Progenitor cell of endocrine pancreas (in vitro differentiated cells): ENCODE measurements at places on chromosomes 13 and 19. TPM values are rescaled to one million over a fixed set of nuclear protein-coding genes. Genes with fewer than 3 reads are reported as not detected.

The FGF22 gene
- 0.43 and 0.49 TPM in 2 replicates for total RNA-seq

The CAPN12 gene
- total RNA-seq, result 4.1 and 5.0 TPM in 2 replicates

The NOVA2 gene
- 0.44 and 0.53 TPM in 2 replicates for total RNA-seq

The KCNRG gene
- 1.3 and 2.2 TPM in 2 replicates for total RNA-seq

The NLRP11 gene
- not detected in 2 replicates for total RNA-seq

The ZNF836 gene
- total RNA-seq, result 30.2 and 32.6 TPM in 2 replicates

The KLK1 gene
- total RNA-seq, result not detected in 2 replicates

The C19orf73 gene
- 1.3 and 1.5 TPM in 2 replicates for total RNA-seq

The ONECUT3 gene
- total RNA-seq, result 41.9 and 42.9 TPM in 2 replicates

- H3K4me1 ChIP-seq, result peaks cover 8% of the 10 kb centered on the region
- no peak overlapping the region for H3K4me3 ChIP-seq
- no peak for DNase-seq
- H3K27ac ChIP-seq, result no peak overlapping the region
- H3K27me3 ChIP-seq, result peaks cover 8% of the 10 kb centered on the region
- no peaks in the 10 kb centered on the region for H3K36me3 ChIP-seq
Measured at GRCh38 chr13:76764916-76765315, 121.3 kb downstream of the KCTD12 start.

GRCh38 chr13:25733696-25734435 lies 317.9 kb downstream of the SHISA2 start:
- H3K27me3 ChIP-seq, result peaks cover 9% of the 10 kb centered on the region
- no peak overlapping the region for H3K4me3 ChIP-seq
- peaks cover 29% of the 10 kb centered on the region for H3K4me1 ChIP-seq
- no peak for DNase-seq

GRCh38 chr13:44312834-44313551 lies 60.6 kb upstream of the SERP2 start:
- no peak overlapping the region for H3K4me3 ChIP-seq
- peaks cover 26% of the 10 kb centered on the region for H3K27me3 ChIP-seq
- no peak for DNase-seq
- no peaks in the 10 kb centered on the region for H3K36me3 ChIP-seq

DNA sequence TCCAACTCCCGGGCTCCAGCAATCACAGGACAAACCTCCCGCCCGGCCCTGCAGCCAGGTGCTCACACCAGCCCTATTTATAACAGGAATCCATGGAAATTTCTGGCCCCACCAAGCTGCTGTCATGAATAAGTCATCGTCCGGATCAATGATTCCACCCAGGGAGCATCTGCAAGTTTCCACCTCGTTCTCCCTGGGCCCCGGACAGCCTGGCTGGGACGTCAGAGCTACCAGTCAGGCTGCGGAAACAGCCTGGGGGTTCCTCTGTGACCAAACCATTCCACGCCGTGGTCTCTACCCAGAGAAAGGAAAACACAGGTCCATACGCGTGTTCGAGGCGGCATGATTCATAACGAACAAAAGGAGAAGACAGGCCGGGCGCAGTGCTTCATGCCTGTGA lies 20.7 kb upstream of the PTBP1 start:
- H3K4me3 ChIP-seq, result no peak overlapping the region
- DNase-seq, result no peak
- H3K36me3 ChIP-seq, result peaks cover 1% of the 10 kb centered on the region
- no peak overlapping the region for H3K27ac ChIP-seq
- H3K27me3 ChIP-seq, result no peaks in the 10 kb centered on the region

GRCh38 chr19:30916238-30916637 lies 433.0 kb downstream of the TSHZ3 start:
- H3K4me1 ChIP-seq, result peaks cover 8% of the 10 kb centered on the region
- no peak overlapping the region for H3K4me3 ChIP-seq
- no peak for DNase-seq

- no peak overlapping the region for H3K4me3 ChIP-seq
- no peak overlapping the region for H3K27ac ChIP-seq
- peaks cover 8% of the 10 kb centered on the region for H3K4me1 ChIP-seq
Measured at GRCh38 chr13:103272770-103273169, 206.6 kb upstream of the SLC10A2 start.

GRCh38 chr13:73715114-73715910 lies 418.9 kb downstream of the KLF12 start:
- H3K4me3 ChIP-seq, result no peak overlapping the region
- no peaks in the 10 kb centered on the region for H3K27me3 ChIP-seq
- peaks cover 16% of the 10 kb centered on the region for H3K36me3 ChIP-seq
- no peak overlapping the region for H3K27ac ChIP-seq

DNA sequence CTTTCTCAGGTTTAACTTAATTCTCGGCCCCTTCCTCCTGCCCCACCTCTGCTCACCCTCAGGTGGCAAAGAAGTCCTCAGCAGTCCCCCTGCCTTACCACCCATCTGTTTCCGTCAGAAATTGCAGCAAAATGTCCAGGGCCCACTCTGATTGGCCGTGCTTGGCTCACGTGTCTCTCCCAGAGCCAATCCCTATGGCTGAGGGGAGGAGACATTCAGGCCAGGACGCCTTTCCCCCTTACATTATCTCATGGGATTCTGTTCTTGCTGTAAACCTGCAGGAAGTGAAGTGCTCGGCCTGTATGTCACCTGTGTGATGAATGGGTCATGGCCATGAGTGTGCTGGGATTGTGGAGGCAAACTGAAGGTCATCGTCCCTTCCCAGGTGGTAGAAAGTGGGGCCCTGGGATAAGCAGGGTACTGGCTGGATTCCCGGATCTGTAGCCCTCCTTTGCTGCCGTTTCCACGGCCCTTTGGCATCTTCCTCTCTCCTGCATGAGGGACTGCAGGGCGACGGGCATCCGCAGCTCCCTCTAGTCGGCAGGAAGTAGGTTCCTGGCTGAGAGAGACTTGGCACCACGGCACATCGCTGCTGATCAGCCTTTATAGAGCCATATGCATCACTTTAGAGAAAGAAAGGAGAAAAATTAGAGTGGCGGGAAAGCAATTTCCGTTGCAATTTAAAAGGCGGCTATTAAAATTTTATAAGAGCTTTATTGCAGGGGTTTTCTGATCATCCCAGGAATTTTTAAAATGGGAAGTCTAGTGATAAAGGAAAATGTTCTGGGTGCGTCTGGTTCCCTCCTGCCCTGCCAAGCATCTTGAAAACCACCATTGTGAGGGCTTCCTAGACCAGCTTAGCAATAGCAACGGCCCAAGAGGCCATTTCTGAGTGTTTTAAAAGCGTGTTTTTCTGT lies 118.2 kb downstream of the SIPA1L3 start:
- no peaks in the 10 kb centered on the region for H3K27me3 ChIP-seq
- no peak for DNase-seq
- H3K27ac ChIP-seq, result peak overlapping the region; percentile 94
- H3K36me3 ChIP-seq, result peaks cover 9% of the 10 kb centered on the region

GRCh38 chr19:341386-342127 lies 3.0 kb downstream of the MIER2 start:
- peaks cover 29% of the 10 kb centered on the region for H3K4me1 ChIP-seq
- peaks cover 21% of the 10 kb centered on the region for H3K36me3 ChIP-seq
- H3K4me3 ChIP-seq, result peak overlapping the region; percentile 78
- no peak overlapping the region for H3K27ac ChIP-seq
- H3K27me3 ChIP-seq, result peaks cover 10% of the 10 kb centered on the region
- no peak for DNase-seq

DNA sequence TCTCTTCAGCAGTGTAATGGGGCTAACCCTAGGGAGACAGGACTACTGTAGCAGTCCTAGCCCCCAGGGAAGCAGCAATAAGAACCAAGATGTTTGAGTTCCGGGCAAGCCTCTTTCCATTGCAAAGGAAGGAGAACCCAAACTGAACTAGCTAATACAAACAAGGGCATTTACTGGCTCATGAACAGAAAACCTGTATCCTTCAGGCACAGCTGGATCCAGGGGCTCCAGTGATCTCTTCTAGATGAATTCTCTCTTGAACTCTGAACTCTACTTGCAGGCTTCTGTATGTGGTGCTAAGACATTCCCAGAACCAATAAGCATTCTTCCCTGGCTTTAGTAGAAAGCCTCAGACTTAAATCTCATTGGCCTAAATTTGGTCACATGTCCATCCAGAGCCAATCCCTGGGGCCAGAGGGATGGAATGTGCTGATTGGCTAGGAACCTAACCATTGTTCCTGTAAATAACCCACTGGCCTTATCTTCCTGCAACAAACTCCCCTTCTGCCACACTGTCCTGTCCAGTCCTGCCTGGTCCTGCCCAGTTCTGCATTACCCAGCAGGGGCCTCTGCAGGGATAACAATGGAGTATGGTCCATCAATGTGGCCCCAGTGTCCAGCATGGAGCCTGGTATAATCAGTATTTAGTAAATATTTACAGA lies 3.9 kb upstream of the PODNL1 start:
- no peak overlapping the region for H3K4me3 ChIP-seq
- H3K27ac ChIP-seq, result no peak overlapping the region
- no peak for DNase-seq
- H3K4me1 ChIP-seq, result peaks cover 2% of the 10 kb centered on the region
- no peaks in the 10 kb centered on the region for H3K36me3 ChIP-seq
- H3K27me3 ChIP-seq, result peaks cover 3% of the 10 kb centered on the region

DNA sequence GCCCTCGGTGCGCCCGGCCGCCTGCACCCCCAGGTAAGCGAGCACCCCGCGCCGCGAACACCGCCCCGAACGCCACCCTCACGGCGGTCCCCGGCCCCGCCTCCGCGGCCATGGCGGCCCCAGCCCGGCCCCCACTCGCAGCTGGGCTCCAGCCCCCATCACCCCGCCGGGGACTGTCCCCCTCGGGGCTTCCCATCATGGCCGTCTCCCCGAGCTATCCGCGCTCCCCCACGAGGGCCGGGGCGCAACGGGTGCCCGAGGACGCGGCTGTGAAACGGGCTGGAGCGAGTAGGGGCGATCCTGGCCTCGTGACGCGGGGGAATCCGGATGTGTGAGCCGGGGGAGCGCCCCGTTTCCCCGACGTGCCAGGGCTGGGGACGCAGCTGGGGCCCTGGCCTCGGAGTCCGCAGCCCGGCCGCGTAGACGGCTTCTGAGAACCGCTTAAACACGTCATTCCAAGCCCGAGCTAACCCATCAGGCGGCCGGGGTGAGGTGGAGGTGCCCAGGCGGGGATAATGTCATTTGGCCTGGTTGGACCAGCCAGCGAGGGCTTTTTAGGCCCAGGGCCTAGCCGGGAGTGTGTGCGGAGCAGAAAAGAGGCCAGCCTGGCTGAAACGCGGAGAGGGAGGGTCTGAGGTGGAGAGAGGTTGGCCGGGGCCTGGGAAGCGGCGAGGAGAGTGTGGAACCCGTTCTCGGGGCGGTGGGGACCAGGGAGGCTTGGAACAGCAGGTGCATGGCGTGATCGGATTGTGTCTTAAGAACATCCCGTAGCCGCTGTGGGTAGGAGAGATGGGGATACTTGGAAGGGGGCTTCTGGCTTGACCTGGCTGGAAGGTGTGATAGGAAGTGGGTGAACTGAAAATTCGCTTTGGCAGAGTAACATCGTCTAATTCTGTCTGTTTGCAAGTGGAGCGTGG lies 550 bp downstream of the CERS4 start:
- peak overlapping the region; percentile 79 for H3K4me3 ChIP-seq
- H3K4me1 ChIP-seq, result peaks cover 20% of the 10 kb centered on the region
- DNase-seq, result no peak
- peak overlapping the region; percentile 43 for H3K27ac ChIP-seq

- no peaks in the 10 kb centered on the region for H3K36me3 ChIP-seq
- no peak for DNase-seq
- no peak overlapping the region for H3K4me3 ChIP-seq
- H3K4me1 ChIP-seq, result peaks cover 8% of the 10 kb centered on the region
- no peak overlapping the region for H3K27ac ChIP-seq
- no peaks in the 10 kb centered on the region for H3K27me3 ChIP-seq
Measured at GRCh38 chr19:18475762-18476331, 37.9 kb upstream of the ISYNA1 start.

GRCh38 chr19:23706657-23707056 lies 19.6 kb upstream of the ZNF675 start:
- DNase-seq, result no peak
- no peaks in the 10 kb centered on the region for H3K27me3 ChIP-seq
- no peak overlapping the region for H3K4me3 ChIP-seq
- H3K4me1 ChIP-seq, result no peaks in the 10 kb centered on the region

GRCh38 chr13:98846986-98847385 lies 94.5 kb upstream of the SLC15A1 start:
- H3K4me3 ChIP-seq, result no peak overlapping the region
- no peaks in the 10 kb centered on the region for H3K36me3 ChIP-seq
- H3K4me1 ChIP-seq, result peaks cover 10% of the 10 kb centered on the region
- no peak overlapping the region for H3K27ac ChIP-seq
- H3K27me3 ChIP-seq, result no peaks in the 10 kb centered on the region
- no peak for DNase-seq

GRCh38 chr13:110306960-110307766 lies at the start of the genes COL4A1 and COL4A2:
Gene COL4A1 (minus strand): TSS chr13:110307157. CDS start chr13:110307027, 130 bp downstream.
Gene COL4A2 (plus strand): TSS chr13:110307284. CDS start chr13:110307904, 620 bp downstream.
- peaks cover 34% of the 10 kb centered on the region for H3K27me3 ChIP-seq
- peak; percentile 64 for DNase-seq
- H3K4me1 ChIP-seq, result peaks cover 39% of the 10 kb centered on the region
- peak within 1 kb of the TSS; percentile 88 for H3K27ac ChIP-seq
- peak within 1 kb of the TSS; percentile 85 for H3K4me3 ChIP-seq
- H3K36me3 ChIP-seq, result peaks cover 5% of the 10 kb centered on the region

DNA sequence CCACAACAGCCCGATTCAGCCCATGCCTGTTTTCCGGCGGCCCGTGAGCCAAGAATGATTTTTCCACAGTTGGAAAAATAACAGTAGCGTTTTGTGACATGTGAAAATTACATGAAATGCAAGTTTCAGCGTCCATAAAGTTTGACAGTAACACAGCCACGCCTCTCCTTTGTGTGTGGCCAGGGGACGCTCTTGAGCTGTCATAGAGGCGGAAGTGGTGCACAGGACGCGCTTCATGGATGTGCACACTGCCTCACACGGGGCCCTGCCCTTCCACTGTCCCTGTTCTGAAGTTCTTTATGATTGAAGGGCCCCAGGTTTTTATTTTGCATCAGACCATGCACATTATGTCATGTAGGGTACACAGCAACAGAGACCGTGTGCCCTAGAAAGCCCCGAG lies 12.4 kb upstream of the ELAVL1 start:
- no peaks in the 10 kb centered on the region for H3K4me1 ChIP-seq
- no peak overlapping the region for H3K27ac ChIP-seq
- no peaks in the 10 kb centered on the region for H3K27me3 ChIP-seq

GRCh38 chr19:32865326-32865725 lies 4.2 kb downstream of the SLC7A9 start:
- H3K4me3 ChIP-seq, result no peak overlapping the region
- H3K27me3 ChIP-seq, result no peaks in the 10 kb centered on the region
- H3K27ac ChIP-seq, result no peak overlapping the region

DNA sequence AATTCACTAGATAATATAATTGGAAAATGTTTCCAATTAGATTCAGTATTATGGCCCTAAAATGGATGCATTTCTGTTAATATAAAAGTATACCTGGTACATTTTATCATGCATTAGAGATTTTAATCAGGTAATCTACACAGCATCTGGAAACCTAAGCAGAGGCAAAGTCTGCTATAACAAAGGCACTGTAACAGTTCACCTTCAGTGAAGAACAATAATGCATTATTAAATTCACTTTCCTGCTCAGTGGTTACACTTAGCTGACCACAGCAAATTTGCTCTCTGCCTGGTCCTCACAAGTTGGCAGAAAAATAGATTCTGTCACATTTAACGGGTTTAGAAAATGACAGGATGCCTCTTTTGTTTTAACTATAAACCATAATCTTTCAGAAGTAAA lies 326.9 kb downstream of the DACH1 start:
- peaks cover 6% of the 10 kb centered on the region for H3K36me3 ChIP-seq
- no peak for DNase-seq
- peaks cover 4% of the 10 kb centered on the region for H3K4me1 ChIP-seq
- H3K4me3 ChIP-seq, result no peak overlapping the region
- H3K27me3 ChIP-seq, result no peaks in the 10 kb centered on the region
